ENCODE measurements at places on chromosomes 11 and 22.

DNA sequence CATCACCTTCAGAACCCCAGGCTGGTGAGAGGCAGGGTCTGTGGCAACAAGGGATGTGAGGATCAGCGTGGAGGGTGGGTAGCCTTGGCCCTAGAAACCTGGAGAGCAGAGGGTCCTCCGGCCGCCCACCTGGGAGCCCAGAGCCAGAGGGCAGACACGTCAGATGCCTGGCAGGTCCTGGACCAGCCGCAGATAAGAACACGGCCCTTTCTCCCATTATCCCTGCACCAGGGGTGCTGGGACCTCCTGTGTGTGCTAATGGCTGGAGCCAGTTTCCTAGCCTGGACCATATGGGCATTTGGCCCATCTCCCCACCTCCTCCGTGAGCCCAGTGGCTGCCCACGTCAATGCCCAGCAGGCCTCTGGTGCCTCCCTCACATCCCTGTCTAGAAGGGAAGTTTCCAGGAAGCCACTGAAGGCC, 88.4 kb downstream of the MORC2 start:
- DNase-seq = no peak
- H3K27me3 ChIP-seq = no peaks in the 10 kb centered on the region
- peaks cover 1% of the 10 kb centered on the region for H3K4me1 ChIP-seq
- no peak overlapping the region for H3K4me3 ChIP-seq
- no peaks in the 10 kb centered on the region for H3K36me3 ChIP-seq

DNA sequence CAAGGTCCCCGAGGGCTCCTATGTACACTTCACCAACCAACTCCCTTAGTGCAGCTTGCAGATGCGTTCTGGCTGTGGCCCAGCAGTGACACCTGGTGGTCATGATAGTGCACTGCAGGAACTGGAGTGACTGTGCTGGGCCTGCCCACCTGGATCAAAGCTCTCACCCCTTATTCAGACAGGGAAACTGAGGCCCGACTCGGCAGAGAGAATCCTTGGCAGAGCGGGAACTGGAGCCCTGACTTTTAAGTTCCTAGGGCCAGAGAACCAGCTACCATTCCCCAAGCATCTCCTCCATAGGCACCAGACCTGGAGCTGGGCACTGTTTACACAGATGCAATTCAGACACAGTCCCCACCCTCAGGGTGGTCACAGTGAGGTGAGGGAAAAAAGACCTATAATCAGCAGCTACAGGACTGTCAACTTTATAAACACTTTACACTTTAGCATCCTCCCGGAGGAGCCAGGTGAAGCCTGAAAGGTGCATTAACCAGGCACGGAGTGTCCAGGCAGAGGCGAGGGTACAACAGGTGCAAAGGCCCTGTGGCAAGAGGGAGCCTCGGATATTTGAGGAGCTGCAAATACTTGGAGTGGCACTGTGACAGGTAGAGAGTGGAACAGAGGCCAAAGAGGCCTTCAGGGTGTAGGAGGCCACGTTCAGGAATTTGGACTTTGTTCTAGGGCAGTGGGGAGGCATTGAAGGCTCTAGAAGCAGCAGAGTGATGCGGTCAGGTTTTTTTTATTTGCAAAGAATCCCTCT, 22.0 kb downstream of the RHBDD3 start:
- no peak overlapping the region for H3K27ac ChIP-seq
- H3K36me3 ChIP-seq = peaks cover 5% of the 10 kb centered on the region
- H3K27me3 ChIP-seq = peaks cover 20% of the 10 kb centered on the region
- peak; percentile 75 for DNase-seq
- H3K4me1 ChIP-seq = peaks cover 1% of the 10 kb centered on the region

- DNase-seq = no peak
- peaks cover 16% of the 10 kb centered on the region for H3K27me3 ChIP-seq
- no peaks in the 10 kb centered on the region for H3K36me3 ChIP-seq
- no peaks in the 10 kb centered on the region for H3K4me1 ChIP-seq
- H3K4me3 ChIP-seq = no peak overlapping the region
- H3K27ac ChIP-seq = no peak overlapping the region
These were observed 39.7 kb upstream of the GALNT18 start for GRCh38 chr11:11661326-11662040.

DNA sequence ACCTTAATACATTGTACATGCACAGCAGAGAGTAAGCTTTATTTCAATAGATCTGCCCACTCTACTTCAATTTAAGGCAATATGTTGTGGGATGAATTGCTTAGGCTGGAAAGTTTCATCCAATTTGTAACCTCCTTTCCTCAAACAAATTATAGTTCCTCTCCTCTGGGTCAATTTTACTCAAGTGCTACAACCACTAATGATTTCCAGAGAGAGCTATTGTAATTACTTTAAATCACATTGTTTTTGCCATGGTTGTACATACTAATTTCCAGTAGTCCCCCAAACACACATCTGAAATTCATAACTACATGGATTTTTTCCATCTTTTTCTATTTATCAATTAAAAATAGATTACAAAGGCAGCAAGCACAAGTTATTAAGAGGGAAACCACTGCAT, 72.9 kb downstream of the APIP start:
- H3K4me1 ChIP-seq = no peaks in the 10 kb centered on the region
- H3K4me3 ChIP-seq = no peak overlapping the region
- H3K27ac ChIP-seq = no peak overlapping the region
- DNase-seq = no peak
- H3K27me3 ChIP-seq = peaks cover 17% of the 10 kb centered on the region

DNA sequence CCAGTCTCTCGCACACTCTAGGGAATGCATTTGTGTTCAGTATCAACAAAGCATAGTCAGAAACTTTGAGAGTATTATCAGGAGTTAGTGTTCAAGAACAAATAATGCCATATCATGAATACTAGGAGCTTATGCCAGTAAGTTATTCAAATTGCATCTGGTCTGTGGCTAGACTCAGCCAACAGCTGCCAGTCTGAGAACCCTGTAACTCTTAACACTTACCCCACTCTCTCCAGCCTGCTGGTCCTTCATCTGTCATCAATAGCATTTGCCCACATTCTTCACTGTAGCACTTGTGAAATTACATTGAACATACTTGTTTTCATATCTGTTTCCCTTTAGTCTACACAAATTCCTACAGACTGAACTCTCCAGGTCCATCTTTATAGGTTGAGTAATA, 1157.5 kb upstream of the RAG2 start:
- H3K36me3 ChIP-seq = no peaks in the 10 kb centered on the region
- H3K27ac ChIP-seq = no peak overlapping the region
- H3K27me3 ChIP-seq = no peaks in the 10 kb centered on the region
- no peaks in the 10 kb centered on the region for H3K4me1 ChIP-seq
- DNase-seq = no peak

- no peak overlapping the region for H3K4me3 ChIP-seq
- DNase-seq = no peak
- peaks cover 34% of the 10 kb centered on the region for H3K27me3 ChIP-seq
- H3K4me1 ChIP-seq = peaks cover 11% of the 10 kb centered on the region
- H3K36me3 ChIP-seq = no peaks in the 10 kb centered on the region
These were observed 2.1 kb upstream of the GNAZ start for GRCh38 chr22:23068096-23068831.

DNA sequence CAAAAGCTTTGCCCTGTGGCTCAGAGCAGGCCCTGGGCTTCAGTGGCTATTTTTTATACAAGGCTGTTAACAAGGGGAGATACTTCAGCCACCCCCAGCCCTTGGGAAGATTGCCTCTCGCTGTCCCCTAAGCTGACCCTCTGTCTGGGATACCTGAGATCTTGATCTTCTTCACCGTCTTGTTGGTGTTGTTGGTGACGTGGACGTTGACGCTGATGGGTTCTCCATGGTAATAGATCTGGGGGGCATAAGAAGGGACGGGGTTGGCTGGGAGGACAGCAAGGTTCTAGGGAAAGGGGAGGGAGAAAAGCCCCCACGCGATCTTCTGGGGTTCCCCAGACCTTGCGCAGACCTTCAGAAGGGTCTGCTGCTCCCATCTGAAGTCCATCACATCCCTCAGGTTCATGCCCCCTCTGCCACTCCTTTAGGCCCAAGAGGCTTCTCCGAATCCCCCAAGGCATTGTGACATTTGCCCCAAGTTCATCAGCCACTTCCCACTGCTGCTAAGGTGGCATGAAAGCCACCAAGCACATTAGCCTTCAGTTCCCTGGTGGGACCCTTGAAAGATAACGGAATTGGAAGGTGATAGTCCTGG, 36.7 kb downstream of the TPBGL start:
- no peaks in the 10 kb centered on the region for H3K27me3 ChIP-seq
- no peak for DNase-seq
- H3K36me3 ChIP-seq = peaks cover 6% of the 10 kb centered on the region

DNA sequence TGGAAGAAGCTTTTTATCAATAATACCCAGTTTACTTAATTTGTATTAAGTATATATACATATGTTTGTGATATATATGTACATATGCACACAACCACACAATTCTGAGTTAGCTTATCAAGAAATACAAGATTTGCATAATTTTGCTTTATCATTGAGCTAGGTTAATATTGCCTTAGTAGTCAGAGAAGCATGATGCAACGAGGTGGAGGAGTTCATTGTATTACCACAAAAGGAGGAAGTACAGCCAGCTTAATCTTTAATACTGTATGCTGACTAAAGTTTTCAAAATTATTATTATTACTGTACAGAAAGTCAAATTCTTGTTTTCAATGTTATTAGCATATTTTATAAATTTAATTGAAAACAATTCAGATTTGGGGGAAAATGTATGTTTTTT, 278.4 kb upstream of the PDGFD start:
- H3K27me3 ChIP-seq = no peaks in the 10 kb centered on the region
- H3K4me1 ChIP-seq = no peaks in the 10 kb centered on the region
- no peaks in the 10 kb centered on the region for H3K36me3 ChIP-seq

DNA sequence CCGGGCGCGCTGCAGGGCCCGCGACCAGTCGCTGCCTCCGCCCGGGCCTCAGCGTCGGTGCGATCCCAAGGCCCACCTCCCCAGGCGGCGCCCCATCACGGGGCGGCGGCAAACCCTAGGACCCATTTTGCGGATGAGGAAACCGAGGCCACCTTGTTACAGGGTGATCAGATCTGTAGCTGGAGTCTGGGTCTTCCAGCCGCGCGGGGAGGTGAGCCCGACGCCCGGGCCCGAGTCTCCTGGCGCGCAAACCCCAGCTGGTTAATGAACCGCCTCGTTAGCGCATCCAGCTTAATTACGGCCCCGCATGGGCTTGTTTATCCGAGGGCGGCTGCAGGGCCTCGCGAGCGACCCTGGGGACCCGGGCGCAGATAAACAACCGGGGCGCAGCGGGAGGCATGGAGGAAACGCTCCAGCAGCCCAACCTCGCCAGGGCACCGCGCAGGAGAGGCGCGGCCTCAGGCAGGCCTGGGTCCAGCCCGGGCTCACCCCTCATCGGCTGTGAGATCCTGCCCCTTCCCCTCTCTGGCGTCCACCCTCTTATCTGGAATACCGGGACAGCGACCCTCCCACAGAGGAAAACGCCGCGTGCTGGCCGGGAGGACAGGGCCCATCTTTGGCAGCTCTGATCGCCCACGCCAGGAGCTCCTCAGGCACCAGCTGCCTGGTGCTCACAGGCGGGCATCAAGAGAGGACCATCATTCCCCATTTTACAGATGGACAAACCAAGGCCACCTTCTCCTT, 14.7 kb downstream of the OTUB1 start:
- H3K4me3 ChIP-seq = no peak overlapping the region
- H3K4me1 ChIP-seq = peaks cover 11% of the 10 kb centered on the region
- H3K36me3 ChIP-seq = peaks cover 14% of the 10 kb centered on the region
- DNase-seq = no peak
- peaks cover 2% of the 10 kb centered on the region for H3K27me3 ChIP-seq

DNA sequence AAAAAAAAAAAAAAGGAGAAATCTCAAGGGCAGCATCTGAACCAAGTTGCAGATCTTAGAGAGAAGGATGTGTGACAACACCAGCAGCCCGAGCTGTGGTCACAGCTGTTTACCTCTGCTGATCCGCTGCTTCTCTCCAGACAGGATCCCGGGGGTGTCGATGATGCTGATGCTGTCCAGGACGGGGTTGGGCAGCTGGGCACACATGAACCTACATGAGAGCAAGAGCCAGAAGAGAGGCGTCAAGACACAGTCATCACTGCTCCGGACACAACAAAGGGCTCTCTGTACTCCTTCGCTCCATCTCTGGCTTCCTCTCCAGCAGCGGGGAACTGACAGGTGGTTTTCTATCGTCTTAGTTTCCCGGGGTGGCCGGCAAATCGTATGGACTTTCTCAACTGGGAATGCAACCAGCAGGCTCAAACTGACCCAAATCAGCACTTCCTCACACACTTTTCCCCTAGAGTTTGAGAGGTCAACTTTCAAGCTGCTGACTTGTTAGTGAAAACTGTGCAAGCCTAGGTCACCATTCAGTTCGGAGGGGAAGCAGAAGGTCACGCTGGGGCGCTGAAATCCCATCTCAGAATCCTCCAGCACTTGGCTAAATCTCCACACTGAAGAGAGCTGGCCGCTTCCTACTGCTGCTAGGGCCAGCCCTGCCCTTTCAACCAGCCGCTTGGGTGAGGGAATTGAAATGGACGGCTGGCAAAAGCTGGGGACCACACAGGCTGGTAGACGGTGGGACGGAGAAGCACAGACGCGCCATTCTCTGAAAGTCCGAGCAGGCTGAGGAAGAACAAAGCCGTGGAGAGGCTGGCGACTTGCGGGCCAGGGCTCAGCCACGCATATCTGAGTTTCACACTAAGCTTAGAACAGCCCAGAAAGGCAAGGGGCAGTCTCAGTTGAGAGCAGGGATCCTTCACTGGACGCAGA, 3.8 kb downstream of the EHD1 start:
- H3K27me3 ChIP-seq = no peaks in the 10 kb centered on the region
- DNase-seq = peak; percentile 67
- peak overlapping the region; percentile 94 for H3K4me3 ChIP-seq
- peaks cover 67% of the 10 kb centered on the region for H3K36me3 ChIP-seq
- H3K27ac ChIP-seq = peak overlapping the region; percentile 91
